ENCODE measurements at places on chromosomes 13 and 19.

- no peak for DNase-seq
Measured at GRCh38 chr19:3398114-3398899, 31.9 kb downstream of the NFIC start.

- DNase-seq: no peak
Measured at GRCh38 chr19:31280287-31281006, 68.8 kb downstream of the TSHZ3 start.

GRCh38 chr13:66992183-66992582 is 238.0 kb downstream of the PCDH9 start:
- DNase-seq: no peak

DNA sequence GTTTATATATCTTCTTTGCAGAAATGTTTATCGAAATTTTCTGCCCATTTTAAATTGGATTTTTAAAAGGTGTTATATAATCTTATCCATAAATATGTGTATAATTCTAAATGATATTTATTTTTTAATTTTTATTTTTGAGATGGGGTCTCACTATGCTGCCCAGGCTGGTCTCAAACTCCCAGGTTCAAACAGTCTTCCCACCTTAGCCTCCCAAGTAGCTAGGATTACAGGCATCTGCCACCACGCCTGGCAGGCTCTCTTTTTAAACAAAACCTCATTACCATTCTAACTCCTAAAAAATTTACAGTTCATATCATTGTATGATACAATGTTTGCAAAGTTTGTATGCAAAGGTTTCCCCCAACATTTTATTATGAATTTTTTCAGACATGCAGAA is 7.2 kb downstream of the LGALS7B start:
- no peak for DNase-seq

DNA sequence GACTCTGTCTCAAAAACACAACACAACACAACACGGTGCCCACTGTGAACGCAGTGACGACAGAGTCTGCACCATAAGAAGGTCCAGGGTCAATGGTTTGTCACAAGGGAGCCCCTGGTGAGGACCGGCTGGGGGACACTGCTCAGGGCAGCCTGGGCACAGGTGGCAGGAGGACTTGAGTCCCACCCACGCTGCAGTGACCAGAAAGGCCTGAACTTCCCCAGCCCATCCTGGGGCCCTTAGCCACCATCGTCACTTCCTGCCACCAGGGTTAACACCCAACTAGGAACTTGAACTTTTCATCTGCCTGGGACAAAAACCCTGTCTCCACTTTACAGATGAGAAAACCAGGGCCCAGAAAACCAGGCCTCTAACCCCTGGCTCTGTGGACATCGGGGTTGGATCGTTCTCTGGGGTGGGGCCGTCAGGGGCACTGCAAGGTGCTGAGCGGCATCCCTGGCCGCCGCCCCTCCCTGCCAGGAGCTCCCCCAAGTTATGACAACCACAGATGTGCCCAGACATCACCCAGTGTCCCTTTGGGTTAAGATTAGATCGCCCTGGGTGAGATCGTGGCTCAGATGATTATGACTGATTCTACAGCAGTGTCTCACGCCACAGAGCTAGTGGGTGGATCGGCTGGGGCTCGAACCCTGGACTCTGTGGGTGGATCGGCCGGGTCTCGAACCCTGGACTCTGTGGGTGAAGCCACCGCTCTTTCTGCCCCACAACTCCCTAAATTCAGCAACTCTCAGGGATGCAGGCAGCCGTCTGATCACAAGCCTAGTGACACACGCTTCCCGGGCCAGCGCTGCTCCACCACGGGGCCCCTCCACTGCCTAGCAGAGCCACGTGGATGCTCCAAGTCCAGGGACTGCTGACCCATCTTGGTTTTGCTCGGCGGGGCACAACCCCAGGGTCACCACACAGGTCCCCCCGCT is 14.0 kb downstream of the MOB3A start:
- peak; percentile 69 for DNase-seq

- DNase-seq: no peak
Measured at GRCh38 chr19:6270822-6271221, 9.0 kb downstream of the MLLT1 start.

DNA sequence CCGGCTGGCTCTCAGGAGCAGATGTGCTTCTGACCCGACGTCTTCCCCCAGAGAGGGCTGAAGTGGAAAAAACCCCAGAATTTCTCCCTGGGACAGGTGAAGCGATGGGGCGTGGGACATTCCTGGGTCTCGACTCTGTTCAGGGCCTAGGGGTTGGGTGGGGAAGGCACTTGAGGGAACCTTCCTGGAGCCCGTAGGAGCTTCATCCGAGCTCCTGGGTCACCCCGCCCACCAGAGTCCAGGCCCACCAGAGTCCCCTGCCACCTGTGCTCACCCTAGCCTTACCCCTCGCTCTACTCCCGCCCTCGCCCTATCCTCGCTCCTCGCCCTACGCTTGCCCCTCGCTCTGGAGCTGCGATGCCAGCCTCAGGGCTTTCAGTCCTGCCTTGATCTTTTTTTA is 23.2 kb downstream of the EPN1 start:
- no peak for DNase-seq

GRCh38 chr13:60583911-60584753 is 187.1 kb downstream of the TDRD3 start:
- no peak for DNase-seq

GRCh38 chr13:39913928-39914327 is 258.5 kb downstream of the COG6 start:
- no peak for DNase-seq

DNA sequence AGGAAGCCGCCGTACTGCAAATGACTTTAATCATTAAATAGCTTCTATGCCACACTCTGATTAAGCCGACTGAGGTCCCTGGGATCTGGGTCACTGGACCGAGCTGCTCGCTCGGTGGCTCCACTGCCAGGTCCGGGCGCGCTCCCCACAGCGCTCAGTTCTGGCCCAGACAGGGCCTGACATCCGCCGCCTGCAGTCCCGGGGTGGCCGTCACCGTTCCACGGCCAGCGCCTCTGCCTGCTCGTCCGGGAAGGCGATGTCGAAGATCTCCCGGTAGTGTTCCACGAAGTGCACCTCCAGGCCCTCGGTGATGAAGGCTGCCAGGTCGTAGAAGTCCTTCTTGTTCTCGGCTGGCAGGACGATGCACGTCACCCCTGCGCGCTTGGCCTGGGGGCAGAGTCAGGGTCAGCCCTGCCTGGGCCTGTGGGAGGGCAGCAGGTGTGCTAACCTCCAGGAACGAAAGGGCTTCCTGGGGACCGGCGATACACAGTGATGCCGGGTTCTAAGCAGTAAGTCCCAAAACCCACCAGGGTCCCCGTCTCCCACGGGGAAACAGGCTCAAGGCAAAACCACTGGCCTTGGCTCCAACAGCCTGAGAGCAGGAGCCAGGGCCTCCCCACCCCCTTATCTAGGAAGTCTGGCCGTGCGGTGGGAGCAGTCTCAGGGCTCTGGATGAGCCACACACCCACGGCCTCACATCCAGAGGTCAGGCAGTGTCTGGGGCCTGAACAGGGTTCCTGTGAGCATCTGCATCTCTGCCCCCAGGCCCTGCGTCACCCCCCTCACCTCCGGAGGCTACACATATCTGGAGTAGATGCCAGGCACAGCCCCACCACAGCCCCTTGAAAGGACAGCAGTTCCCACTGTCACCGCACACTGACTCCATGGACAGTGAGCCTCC is 2.0 kb downstream of the RPL36 start:
- peak; percentile 56 for DNase-seq

GRCh38 chr19:1445185-1445931 is 4.6 kb upstream of the APC2 start:
- peak; percentile 89 for DNase-seq

DNA sequence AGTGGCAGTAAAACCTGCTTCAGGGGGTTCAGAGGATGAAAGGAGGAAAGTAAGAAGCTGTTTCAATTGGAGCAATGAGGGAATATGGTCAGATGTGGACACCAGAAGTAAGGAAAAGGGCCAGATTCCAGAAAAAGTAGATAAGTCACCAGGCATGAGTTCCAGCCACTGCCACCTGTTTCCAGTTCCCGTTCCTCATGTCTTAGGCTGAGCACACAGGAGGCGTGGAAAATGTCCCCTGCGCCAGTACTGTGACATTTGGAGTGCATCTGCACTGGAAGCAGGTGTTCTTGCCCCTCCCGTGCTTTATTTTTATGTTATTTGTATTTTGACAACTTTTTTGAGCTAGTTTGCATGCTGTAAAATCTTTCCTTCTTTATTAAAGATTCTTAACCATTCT is 25.3 kb downstream of the LMO7 start:
- no peak for DNase-seq

- no peak for DNase-seq
Measured at GRCh38 chr13:26308836-26309235, 54.9 kb downstream of the CDK8 start.

DNA sequence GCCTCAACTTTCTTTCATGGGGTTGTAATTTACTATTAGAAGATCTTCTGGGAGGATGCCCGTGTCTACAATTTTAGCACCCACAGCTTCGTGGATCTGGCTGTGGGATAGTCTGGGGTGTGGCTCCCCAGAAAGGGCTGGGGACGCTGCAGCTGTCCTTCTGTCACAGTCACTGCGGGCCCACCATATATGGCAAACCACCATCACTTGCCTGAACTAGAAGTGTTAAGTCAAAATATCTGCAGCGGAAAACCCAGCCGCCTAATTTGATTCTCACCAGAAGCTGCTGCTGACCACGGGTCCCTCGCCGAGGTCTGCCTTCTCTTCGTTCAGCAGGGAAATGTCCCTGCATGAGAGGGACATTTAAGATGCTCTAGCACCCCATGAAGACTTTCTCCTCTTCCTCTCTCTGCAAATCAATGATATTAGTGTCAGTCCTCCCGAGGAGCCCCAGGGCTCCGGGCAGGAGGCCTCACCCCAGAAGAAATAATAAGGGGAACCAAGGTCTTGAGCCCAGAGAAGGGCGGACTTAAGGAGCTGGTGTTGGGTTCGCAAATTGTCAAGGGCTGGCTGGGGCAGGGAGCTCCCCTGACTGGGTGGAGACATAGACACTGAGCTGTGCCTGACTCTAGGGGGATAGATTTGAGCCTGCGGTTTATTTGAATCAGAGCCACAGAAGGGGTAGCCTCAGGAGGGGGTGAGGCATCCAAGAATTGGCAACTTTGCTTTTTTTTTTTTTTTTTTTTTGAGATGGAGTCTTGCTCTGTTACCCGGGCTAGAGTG is 3.0 kb upstream of the MATK start:
- no peak for DNase-seq

DNA sequence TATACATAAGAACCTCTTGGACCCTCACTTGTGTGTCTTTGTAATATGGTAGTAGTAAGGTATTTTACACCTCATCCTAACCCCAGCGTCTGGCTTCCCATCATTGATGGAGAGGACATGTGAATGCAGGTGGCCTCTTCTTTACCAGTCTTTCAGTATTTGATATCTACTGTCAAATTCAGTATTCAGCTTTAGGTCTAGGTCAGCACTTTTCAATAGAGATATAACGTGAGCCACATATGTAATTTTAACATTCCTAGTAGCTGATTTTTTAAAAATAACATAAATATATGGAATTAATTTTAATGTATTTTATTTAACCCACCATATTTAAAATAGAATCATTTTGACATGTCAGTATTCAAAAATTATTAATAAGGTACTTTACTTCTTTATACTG is 2.9 kb downstream of the RAP2A start:
- DNase-seq: no peak

DNA sequence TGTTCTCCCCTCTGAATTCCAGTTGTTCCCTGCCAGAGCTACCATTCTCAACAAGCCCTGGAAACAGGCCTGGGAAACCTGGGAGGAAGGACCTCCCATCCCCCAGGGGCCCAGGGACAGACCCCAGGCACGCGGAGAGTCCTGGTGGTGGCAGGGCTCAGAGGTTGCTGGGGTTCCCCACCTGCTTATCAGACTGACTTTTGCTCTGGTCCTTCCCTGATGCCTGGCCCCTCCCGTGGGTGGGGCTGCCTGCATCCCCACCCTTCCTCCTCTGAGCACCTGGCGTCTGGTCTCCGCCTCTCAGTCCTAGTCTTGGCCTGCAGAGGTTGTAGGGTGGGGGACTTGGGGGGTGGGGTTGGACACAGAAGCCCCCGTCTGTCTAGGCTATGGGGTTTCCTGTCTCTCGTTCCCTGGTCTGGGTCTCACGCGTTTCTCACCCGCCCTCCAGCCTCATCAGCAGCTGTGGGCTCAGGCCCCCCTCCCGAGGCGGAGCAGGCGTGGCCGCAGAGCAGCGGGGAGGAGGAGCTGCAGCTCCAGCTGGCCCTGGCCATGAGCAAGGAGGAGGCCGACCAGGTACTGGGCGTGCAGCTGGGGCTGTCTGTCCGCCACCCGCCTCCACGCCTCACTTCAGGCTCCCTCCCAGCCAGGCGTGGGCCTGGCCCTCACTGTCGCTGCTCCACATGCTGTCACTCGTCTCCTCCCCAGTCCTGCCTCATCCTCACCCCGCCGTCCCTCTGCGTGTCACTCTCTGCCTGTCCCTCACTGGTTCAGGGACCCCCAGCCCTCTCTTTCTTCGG is 13.6 kb downstream of the EPN1 start:
- no peak for DNase-seq

DNA sequence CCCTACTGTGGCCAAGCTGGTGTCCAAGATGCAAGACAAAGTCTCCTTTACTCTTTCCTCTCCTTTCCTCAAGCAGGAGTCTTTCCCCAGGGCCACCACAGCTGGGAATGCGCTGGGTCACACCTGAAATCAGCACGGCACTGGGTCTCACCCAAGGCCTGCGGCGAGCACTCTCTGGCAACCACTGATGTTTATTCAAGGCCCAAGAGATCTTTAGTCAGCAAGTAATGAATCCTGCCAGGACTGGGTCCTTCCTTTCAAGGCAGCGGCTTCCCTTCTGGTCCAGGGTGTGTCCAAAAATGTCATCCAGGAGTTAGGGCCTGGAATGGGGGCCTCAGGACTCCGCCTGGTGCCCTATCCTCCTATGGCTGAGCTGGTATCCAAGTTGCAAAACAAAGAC is 24.1 kb downstream of the BLOC1S3 start:
- DNase-seq: no peak

- DNase-seq: no peak
Measured at GRCh38 chr19:8501981-8502380, 459 bp downstream of the PRAM1 start.

DNA sequence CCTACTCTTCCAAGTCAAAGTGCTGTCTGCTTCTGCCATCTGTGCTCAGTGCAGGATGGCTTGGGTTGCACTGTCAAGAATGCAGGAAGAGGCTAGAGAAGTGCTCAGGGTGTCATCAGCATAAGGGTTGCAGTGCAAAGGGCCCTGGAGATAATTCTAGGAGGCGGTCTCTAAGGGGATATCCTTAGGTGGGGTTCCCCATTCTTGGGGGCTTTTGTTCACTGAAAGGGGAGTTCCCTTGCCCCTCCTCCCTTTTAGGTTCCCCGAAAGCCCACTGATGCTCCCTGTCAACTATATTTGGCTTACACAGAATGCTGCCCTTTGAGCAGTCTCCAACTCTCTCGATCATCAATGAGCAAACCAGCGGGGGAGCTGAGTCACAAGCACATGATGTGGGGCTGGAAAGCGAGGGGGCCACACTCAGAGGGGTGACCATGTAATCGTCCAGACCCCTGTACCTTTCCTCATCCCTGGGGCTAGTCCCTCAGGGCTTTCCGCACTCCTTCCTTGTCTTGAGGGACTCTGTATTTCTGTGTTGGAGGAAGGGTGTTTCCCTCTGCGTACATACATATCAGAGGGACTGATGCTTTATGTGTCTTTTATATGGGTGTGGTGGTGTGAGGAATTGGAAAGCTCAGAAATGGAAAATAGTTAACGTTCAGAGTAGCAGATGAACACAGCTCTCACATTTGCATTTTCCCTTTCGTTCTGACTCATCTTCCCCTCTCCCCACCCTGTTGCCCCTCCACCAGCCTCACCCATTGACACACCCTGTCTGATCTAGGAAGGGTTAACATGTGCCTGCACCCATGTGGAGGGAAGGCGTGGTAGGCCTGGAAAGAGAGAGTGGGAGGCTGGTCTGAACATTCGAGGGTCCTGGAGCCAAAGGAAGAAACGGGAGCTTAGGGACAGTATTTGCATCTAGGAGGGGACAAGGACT is 6.7 kb downstream of the ZBTB32 start:
- DNase-seq: peak; percentile 84
